Non-pigmented ciliary epithelial cell (primary cell): ENCODE measurements at places on chromosomes 4 and X.
A peak's percentile ranks its signal among the peaks of the same experiment; 100 is the strongest.

DNA sequence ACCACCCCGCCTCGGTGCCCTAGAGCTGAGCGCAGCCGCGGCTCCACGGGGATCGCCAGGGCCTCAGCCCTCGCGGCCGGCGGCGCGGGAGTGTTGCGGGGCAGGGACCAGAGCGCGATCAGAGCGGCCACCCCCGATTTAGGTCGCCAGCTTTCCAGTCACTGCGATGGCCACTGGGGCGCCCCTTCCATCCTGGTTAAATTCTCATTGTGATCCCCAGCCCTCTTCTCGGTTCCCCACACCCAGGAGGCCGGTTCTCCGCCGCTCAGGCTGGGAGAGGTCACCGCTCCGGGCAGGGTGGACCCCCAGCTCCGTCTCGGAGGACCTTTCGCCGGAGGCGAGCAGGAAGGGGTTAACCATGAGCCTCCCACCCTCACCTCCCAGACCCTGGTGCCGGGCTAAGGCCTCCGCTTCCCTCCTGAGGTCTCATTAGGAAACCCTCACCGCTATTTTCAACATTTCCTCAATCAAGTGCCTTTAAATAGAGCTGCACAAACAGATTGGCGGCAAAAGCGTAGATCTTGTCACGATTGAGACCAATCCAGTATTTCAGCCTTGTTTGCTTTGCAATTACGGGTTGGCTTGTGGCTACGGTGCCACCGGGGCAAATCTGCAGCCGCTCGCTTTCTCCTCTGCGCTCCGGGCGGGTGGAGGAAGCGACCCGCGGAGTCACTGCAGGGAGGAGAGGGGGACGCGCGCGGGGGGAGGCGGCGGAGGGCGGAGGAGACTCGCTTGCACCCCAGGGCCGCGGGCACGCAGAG, 8.3 kb upstream of the HAND2 start:
- DNase-seq: no peak

- no peak for DNase-seq
Measured at GRCh38 chrX:7263961-7264360, 116.0 kb upstream of the PUDP start.

DNA sequence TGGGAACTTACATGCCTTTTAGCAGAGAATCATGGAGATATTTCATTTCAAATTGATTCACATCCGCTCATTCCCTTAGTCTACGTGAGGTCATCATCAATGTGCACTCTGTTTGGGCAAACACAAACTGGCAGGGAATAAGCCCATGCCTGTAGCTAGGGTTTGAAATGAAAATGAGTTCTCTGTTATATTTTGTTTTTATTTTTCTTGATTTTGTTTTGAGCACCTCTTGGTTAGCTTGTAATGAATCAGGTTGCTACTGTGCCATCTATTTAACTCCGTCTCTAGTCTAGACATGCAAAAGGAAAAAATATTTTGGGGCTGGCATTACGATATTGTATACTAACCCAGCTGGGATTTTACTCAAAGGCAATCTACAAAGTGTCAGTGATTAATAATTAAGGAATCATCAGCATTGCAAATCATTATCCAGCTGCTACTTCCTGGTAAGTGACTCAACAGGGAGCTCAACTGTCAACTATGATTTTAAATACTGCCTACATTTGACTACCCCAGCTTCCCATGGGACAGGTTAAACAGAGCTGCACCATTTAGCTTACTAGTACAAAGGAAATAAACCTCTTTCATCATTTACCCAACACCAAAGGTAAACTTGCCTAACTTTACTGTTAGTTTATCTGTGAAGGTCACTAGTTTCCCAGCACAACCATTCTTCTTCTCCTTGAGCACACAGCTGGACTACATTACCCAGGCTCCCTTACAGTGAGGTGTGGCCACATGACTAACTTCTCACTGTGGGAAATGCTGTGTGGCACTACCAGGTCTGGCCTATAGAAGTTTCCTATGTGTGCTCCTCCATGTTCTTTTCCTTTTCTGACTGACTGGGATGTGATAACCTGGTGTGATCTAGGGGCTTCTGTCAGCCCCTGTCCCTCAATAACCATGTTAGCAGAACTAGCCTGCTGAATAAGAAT, 21.2 kb upstream of the TRPC5OS start:
- no peak for DNase-seq

- no peak for DNase-seq
Measured at GRCh38 chrX:101925733-101926132, 6.1 kb downstream of the ZMAT1 start.

- DNase-seq: no peak
Measured at GRCh38 chr4:139912445-139912844, 241.5 kb downstream of the MAML3 start.

- DNase-seq: no peak
Measured at GRCh38 chrX:55111578-55112254, 22.9 kb downstream of the PAGE2 start.

DNA sequence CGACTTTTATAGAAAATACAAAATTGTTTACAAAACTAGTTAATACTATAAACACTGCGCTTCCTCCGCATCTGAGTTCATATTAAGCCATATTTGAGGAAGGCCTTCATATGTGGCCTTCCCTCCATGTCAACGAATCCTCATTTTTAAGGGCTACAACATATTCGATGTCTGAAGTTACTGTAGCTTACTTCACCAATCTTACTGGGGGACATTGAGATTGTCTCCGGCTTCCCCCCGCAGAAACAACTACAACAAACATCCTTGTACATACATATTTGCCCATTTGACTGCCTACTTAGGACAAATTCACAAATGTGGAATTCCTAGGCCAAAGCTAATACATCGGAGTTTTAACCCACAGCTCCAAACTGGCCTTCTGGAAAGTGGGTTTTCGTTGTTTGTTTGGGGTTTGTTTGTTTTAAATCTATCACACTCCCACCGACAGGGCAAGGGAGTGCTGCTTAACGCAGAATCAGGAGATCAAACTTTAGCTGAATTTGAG, 581 bp upstream of the FAM114A1 start:
- no peak for DNase-seq

GRCh38 chrX:50594788-50595187, 124.2 kb upstream of the DGKK start:
- DNase-seq: no peak

DNA sequence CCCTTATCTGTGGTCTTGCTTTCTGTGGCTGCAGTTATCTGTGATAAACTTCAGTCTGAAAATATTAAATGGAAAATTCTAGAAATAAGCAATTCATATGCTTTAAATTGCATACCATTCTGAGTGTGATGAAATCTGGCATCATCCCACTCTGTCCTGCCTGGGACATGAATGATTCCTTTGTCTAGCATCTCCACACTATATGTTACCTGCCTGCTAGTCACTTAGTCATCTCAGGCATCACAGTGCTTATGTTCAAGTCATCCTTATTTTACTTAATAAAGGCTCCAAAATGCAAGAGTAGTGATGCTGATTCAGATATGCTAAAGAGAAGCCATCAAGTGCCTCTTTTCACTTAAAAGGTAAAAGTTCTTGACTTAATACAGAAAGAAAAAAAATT, 14.3 kb upstream of the RAB9B start:
- DNase-seq: no peak

DNA sequence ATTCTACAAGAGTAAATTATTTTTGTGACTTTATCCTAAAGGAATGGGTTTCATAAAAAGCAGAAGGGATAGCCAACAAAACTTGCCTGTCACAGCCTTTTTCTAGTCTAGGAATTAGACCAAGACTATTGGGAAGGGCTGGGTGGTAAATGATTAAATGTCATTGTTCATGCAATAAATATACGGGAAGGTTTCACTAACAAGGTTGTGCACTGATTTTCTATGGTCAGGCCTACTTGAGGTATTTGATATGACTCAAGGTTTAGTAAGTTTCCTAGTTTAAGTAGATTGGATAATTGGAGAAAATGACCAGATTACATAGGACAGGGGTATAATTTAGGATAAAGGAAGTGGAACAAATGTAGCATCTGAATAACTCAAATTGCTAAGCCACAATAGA, 249.1 kb upstream of the BMP3 start:
- no peak for DNase-seq

- DNase-seq: no peak
Measured at GRCh38 chrX:49792376-49792775, 36.7 kb upstream of the PAGE4 start.

DNA sequence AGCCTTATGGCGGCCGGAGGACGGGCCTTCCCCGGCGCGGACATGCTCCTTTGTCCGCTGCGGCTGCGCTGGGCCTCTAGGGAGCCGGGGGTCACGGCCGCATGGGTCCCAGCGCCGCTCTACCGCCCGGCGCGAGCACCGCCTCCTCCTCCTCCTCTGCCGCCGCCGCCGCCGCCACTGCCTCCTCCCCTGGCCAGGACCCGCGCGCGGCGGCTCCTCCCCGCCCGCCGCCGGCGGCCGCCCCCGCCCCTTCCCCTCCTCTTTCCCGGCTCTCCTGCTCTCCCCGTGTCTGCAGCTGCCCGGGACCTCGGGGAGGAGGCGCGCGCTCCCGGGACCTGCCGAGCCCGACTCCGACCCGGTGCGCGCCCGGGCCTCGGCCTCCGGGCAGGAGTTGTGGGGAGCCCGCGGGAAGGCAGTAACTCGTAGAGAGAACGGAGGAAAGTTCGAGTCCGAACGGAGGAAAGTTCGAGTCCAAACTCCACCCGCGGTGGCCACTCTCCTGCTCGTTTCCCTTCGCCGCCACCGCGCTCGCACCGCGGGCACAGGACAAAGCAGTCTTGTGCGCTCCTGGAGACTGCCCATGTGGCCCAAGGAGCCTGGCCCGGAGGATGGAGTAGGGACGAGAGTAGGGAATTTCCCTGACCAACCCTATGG, at the start of gene ADGRA3:
TSS of gene ADGRA3 (minus strand) at position 179 of the 654 bp plus-strand sequence. CDS start 282 bp downstream, outside the sequence.
- no peak for DNase-seq

- no peak for DNase-seq
Measured at GRCh38 chrX:19513383-19513782, 1.9 kb downstream of the MAP3K15 start.

DNA sequence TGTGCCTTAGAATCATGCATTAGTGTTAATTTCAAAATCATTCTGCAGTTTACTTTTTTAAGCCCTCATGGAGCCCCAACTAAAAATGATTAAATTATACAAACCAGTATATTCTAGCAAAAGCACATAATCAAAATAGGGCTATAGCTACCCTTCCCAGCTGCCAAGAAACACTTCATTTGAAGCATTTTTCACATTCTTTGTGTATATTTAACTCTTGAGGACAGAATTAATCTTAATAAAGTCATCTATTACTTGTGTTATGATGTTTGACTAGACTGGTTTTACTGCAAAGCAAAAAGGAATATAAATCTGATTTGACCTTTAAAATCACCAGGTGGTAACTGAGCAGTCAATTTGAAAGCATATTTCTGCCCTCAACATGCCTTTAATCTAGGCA, 145.1 kb downstream of the PRDM5 start:
- no peak for DNase-seq

- peak; percentile 26 for DNase-seq
Measured at GRCh38 chr4:71732706-71733105, 51.2 kb downstream of the GC start.

GRCh38 chr4:142595222-142595871, 250.8 kb downstream of the INPP4B start:
- no peak for DNase-seq

DNA sequence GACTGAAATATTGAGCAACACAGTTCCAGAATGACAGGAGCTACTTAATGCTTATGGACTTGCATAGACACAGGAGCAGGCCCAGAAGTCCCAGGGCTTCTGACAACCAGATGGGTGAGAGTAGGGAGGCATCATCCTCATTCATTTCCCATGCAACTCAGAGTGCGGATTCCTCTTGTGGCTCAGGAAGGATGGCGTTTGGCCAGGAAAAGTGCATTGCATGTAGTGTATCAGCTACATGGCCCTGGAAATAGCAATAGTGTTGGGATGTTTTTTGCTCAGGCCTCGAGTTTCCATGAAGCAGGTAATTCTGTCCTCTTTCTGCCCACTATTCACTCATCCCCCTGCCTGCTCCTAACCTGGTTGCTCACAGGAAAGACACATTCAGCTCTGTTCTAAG, 136.6 kb downstream of the PDGFRA start:
- no peak for DNase-seq

DNA sequence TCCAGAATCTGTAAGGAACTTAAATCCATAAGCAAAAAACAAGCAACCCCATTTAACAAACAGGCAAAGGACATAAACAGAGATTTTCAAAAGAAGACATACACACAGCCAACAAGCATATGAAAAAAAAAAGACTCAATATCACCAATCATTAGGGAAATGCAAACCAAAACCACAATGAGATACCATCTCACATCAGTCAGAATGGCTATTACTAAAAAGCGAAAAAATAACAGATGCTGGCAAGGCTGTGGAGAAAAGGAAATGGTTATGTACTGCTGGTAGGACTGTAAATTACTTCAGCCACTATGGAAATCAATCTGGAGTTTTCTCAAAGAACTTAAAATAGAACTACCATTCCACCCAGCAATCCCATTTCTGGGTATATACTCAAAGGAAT, 156.8 kb upstream of the RADX start:
- DNase-seq: no peak

DNA sequence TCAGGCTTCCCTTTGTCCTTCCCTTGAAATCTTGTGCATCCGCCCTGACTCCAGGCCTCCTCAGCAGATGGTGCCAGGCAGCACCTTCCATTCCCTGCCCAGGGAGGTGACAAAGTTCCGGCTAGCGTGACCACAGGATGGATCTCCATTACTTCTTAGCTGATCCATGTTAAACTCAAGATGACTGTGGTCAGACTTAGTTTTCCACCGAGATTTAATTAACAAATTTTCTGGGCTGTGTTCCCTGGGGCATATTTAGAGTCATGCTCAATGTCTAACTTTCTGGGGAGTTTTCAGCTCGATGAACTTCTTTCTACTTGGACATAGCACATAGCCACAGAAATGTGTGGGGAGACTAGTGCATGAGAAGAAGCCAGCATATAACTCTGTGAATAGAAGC, 215.1 kb upstream of the SFRP2 start:
- no peak for DNase-seq

GRCh38 chr4:184961660-184962059, 56.6 kb upstream of the HELT start:
- DNase-seq: no peak

DNA sequence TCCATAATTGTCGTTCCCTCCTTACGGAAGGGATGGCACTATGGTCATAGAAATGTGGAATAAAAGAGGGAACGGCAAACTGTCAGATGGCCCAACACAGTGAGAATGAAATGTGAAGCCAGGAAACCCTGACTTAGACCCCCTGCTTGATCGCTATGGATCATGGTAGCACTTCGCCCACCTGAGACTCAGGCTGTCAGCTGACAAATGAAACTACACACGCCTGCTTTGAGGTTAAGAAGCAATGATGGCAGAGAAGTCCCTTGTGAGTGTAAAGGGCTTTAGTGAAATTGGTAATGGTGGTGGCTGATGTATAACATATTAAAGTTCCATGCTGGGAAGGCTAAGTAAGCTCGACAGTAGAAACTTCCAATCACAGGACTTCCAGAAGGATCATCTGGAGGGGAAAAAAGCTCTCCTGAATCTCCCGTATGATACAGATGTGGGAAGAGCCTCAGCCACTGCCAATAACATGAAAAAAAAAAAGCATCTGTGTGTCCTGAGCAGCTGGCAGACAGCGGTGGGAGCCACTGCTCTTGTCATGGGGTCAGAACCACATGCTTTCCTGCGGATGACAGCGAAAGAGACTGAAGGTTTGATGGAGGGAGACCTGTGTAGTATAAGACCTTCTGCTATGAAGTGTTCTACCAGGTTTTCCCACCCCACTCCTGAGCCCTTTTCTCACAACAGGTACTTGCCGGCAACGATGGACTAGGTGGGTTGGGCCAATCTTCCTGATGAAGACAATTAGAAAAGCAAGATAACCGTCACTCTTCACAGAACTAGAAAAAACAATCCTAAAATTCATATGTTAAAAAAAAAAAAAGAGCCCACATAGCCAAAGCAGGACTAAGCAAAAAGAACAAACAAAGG, 107.6 kb downstream of the AFAP1 start:
- no peak for DNase-seq
